ENCODE measurements at places on chromosomes 3 and 15.
A peak's percentile ranks its signal among the peaks of the same experiment; 100 is the strongest.

GRCh38 chr3:25430935-25431770 lies 3.1 kb downstream of the RARB start:
- no peak for DNase-seq

DNA sequence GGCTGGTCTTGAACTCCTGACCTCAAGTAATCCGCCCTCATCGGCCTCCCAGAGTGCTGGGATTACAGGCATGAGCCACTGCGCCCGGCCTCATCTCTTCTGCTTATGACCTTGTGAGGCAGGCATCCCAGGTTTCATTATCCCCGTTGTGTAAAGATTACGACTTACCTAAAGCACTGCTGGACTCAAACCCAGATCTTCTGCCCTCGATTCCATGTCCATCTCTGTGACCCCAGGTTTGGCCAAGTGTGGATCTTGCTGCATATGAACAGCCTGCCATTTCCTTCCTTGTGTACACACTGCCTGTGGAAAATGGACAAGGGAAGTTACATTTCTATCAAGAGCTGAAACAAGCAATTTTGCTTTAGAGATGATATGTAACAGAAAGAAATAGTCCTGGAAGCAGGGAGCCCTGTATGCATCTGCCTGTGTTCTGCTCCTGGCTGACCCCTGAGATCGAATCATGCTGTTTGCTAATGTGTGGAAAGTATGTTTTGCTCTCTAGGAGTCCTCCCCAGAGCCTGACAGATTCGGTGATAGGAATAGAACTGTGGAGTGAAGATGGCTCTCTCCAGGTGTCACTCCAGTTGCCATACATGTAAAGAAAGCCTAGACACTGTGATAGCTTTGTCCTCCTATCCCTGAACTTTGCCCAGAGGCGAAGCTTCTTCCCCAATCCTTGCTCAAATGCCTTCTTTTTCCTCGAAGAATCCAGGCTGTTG lies 11.8 kb upstream of the LIPC start:
- DNase-seq, result no peak

DNA sequence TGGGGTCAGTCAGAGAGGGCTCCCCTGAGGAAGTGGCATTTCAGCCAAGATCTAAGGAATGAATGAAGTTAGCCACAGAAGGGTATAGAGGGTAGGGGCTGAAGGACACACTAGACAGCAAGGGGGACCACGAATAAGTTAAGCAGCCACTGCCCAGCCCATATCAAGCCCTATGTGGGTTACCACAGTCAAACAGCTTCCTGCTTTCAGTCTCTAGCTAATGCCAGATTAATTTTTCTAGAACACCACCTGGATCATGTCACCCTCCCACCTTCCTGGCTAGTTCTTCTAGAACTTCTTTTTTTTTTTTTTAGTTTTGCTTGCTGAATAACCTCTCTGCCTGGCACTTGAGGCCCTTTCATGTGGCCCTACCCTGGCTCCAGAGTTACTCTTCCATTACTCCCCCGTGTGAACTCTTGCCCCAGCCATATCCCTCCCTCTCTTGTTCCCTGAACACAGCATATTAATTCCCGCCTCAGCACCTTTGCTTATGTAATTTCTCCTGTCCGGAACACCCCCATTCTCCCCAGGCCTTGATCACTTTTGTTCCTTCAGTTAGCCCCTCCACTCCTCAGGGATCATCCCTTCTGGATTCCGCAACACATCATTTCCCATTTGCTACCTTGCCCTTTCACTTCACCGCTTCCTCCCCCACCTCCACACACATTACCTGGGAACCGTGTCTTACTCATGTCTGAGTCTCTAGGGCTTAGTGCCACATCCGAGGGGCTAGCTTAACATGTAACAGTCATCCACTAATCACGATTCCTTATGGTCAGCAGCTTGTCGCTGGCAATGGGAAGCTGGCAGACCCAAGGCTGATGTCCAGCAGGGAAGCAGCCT lies 20.6 kb upstream of the BNC1 start:
- DNase-seq, result no peak

- no peak for DNase-seq
These were observed 134.8 kb upstream of the ANKRD28 start for GRCh38 chr3:15932348-15933300.

DNA sequence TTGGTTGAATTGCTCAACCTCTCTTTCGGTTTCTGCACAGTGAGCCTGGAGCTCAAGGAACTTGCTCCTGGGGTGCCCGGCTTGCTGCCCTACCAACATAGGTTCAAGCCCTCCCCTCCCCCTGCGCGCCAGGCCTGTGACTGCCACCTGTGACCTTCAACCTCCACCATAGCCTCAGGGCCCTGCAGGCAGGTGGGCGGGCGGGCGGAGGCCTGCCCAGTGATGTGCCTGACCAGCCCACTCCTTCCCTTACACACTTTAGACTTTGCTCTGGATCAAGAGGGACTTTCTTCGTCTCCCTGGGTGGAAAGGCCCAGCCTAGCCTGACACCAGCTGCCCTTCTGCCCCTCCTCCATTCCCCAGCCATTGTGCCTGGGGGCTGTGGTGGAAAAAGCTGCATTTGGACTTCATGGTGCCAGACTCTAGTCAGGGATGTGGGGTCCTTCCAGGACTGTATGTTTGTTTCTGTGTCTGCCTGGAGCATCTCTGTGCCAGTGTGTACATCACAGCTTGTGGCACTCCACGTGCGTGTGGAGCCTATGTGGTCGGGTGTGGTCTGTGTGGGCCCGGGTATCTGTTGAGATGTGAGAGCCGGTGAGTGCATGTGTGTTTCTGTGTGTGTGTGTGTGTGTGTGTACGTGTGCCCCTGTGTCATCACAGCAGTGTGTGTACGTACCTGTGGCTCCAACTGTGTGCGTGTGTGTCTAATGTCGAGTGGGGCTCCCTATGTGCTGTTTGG lies 9.5 kb downstream of the PRKCD start:
- DNase-seq, result no peak

DNA sequence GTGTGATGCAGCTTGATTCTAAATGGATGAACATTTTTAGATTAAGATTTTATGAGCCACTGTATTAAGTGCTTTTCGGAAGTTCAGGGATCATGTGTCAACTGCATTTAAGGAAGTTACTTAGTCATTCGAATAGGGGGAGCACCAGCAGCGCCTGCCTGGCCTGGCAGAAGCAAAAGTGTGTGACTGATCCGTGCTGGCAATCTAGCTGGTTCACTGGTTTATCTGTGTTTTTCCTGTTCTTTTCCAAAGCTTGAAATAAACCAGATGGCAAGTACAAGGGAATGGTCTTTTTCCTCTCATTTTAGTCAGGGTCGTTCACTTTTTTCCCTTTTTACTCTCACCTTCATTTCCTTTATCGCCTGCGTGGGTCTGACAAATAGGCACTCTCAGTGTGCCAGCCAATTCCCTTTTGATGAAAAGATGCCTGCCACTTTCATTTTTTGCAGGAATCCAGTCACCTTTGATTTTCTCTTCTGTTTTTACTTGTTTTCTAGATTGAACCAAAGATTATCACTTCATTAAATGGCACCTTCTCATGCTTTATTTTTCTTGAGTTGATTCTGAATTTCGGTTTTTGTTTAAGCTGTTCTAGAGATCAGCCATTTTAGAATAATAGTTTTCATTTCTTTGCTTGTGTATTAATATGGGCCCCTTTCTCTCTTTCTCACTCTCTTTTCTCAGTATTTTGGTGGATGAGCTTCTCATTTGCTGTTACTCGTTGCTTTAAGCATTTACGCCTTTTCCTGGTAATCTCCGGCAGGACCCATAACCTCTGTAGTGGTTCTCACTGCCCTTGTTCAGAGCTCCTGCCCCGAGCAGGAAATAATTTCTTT lies 2.8 kb downstream of the ABHD2 start:
- DNase-seq, result peak; percentile 34

- no peak for DNase-seq
These were observed 220.2 kb downstream of the NTRK3 start for GRCh38 chr15:88036154-88036839.

- DNase-seq, result no peak
These were observed 18.1 kb downstream of the CPA3 start for GRCh38 chr3:148883163-148883562.

DNA sequence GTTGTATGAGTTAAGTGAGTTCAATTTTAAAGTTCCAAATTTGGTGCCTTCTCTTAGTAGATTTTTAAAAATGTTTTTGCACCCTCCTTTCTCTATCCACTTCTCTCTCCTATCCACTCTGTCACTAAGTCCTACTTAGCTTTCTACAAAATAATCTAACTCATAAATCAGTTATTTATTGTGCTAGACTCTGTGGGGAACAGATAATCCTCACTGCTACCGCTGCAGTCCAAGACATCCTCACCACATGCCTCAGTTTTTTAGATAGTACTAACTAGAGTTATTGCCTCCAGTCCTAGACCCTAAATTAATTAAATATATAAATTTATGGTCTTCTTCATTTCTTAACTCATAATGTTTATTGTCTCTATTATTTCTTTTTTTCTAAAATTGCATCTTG lies 576.3 kb downstream of the GRM7 start:
- no peak for DNase-seq

DNA sequence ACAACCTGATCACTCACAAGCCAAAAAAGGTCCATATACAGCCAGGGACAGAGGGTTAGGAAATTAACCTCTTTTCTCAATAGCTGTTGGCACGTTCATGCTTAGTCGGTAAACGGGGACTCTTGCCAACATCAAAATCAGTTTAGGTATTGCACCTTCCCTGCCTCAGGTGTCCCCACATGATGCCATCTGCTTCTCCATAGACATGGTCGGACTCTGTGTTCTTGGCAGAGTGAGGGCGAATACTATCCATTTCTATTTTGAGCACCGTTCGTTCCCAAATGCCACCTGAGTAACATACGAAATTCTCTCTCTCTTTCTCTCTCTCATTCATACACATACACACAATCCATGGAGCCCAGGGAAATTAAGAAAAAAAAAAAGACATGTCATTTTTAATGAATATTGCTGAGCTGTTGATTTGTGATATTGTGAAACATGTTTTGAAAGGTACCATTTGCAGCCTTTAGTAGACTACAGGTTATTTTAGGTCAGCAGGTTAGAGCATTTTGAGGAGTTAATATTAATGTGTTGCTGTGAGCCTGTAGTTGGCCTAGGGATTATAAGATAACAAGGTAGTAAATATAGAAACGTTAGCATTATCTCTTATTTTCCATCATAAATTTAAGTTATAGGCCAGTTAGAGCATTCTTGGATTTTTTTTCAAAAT lies 78.5 kb downstream of the GHSR start:
- DNase-seq, result no peak

- no peak for DNase-seq
These were observed 605 bp upstream of the RASL12 start for GRCh38 chr15:65068403-65068788.

DNA sequence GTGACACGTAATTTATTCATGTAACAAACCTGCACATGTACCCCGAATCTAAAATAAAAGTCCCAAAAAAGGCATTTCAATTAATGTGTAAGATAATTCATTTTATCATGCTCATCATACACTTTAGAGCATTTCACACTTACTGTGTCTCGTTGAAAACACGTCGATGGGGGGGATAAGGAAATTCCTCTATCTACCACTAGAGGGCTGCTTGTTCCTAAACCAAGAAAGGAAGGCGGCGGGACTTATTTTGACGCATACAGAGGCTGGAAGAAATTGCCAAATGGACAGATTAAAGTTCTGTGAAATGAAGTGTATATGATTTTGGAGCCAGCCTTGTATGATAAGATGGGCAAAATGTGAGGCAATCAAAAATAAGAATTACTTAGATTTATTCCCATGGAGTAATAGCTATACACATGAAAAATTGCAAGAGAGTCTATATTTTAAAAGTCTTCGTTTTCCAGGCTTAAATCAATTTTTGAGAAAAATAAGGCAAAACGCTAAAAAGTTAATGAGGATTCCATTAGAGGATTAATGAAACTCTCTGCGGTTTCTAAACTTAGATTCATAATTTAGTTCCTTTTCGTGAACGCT lies 346.8 kb downstream of the CNTN3 start:
- peak; percentile 49 for DNase-seq

GRCh38 chr3:52481819-52482521 lies 13.2 kb upstream of the STAB1 start:
- no peak for DNase-seq
